ENCODE measurements at places on chromosomes 6 and 20.

GRCh38 chr6:5053038-5053437 is 32.1 kb upstream of the PPP1R3G start:
- no peak for DNase-seq

DNA sequence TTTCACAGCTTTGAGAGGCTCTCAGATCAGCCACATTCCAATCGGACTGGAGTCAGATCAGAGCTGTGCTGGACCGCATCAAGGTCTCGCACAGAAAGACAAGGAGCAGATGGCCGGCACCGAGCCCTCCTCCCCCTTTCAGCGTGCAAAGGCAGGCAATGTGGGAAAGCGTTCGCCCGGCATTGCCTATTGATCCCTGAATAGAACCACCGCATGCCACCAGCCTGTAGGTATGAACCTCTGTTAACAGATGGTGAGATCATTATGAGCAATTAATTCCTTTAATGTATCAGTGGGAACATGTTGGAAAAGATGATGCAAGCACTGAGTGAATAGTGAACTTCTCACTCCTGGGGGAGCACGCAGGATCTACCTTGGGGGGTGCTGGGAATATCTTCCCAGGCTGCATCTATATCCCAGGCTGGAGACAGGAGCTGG is 117.5 kb upstream of the ID4 start:
- DNase-seq: peak; percentile 84

DNA sequence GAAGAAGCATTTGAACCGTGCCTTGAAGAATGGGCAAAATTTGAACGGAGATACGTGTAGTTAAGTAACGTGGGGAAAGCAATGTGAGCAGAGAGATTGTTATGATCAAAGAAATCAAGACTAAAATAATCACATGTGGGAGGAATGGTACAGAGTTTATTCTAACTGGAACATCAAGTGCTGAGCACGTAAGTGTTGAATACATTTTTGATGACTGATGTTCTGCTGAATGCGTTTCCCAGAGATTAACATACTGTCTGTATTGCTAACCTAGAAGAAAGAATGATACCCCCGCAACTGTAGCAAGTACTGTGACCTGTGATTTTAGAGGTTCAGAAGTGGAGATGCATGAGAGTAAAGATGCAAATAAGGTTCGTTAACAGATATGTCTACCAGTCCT is 146.9 kb upstream of the EPHA7 start:
- no peak for DNase-seq

DNA sequence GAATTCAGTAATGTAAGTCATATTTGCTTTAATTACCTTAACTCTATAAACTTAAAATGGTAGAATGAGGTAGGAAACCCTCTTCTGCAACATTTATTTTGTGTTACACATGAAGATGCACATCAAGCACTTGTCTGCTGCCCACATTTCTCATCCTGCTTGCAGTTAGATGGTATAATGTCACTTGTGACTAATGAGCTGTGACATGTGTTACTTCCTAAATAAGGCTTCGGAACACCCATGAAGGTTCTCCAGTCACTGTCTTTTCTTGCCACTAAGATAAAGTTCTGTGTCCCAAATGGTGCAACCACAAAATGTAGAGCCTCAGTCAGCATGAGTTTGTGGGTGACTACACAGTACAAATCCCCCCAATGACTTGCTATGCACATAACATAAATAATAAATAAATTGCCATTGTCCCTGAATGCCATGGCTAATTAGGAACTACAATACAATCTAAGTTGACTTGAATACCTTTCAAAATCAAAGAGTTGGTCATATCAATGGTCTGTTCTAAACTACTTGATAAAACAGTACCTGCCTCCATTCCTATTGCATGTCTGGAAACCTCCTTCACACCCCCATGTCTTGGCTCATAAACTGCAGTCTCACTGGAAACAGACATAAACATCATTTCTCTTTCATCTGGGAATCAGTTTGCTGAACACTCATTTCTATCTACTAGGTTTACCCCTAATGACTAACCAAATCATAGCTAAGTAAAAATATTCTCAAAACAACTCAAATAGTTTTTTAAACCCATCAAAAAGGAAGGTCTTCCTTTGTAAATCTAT is 157.2 kb downstream of the PTPRK start:
- DNase-seq: no peak

DNA sequence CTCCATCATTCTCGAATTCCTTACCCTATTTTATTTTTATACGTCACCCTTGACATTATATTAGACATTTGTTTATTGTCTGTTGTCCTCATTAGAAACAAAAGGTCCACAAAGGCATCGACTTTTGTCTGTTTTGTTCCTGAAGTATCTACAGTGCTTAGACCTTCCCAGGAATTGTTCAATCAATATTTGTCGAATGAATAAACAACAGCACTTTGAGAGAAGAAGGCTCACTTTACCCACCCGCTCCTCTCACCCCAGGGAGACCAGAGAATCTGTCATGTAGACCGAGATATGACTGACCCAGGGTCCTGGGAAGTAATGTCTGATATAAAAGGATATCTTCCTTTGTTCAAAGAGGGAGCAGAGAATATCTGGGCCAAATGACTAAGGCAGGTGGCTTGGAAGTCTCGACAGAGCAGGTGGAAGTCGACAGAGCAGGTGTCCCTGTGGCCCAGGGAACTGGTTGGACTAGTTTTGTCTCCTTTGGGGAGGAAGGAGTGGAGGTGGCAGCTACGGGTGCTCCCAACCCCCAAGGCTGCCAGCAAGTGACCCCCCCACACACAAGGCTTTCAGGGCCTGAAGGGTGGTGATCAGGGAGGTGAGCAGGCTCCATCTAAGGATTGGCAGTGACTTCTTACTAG is 14.8 kb upstream of the CHMP4B start:
- peak; percentile 68 for DNase-seq

- DNase-seq: peak; percentile 40
Observed at GRCh38 chr6:34152042-34152524, 6.2 kb upstream of the GRM4 start.

All from islet precursor cell (in vitro differentiated cells).